ENCODE measurements at places on chromosomes 11 and 22. TPM values are rescaled to one million over a fixed set of nuclear protein-coding genes. Genes with fewer than 3 reads are reported as not detected.

GRCh38 chr11:109112261-109112660, 309.7 kb upstream of the C11orf87 start:
- no peak overlapping the region for H3K27ac ChIP-seq
- peaks cover 12% of the 10 kb centered on the region for H3K4me1 ChIP-seq
- no peaks in the 10 kb centered on the region for H3K36me3 ChIP-seq
- peaks cover 21% of the 10 kb centered on the region for H3K27me3 ChIP-seq

DNA sequence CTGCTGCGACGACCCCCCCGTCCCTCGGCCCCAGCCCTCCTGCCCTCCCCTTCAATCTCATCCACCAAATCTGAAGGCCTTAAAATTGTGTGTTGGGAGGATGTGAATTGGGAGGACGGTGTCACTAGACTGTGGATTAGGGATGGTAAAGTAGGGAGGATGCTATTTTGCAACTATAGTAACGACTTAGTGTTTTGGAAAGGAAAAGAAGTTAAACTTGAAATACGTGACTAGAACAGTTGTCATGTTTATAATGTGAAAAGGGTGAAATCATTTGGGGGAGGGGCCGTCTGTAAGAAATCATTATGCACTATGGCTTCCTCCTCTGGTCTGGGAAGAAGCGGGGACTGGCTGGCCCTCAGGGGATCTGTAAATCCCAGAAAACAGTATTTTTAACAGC, 43.4 kb upstream of the NNMT start:
- H3K36me3 ChIP-seq, result no peaks in the 10 kb centered on the region
- no peak overlapping the region for H3K27ac ChIP-seq
- no peak overlapping the region for H3K4me3 ChIP-seq
- no peaks in the 10 kb centered on the region for H3K27me3 ChIP-seq
- no peaks in the 10 kb centered on the region for H3K4me1 ChIP-seq
- DNase-seq, result no peak

DNA sequence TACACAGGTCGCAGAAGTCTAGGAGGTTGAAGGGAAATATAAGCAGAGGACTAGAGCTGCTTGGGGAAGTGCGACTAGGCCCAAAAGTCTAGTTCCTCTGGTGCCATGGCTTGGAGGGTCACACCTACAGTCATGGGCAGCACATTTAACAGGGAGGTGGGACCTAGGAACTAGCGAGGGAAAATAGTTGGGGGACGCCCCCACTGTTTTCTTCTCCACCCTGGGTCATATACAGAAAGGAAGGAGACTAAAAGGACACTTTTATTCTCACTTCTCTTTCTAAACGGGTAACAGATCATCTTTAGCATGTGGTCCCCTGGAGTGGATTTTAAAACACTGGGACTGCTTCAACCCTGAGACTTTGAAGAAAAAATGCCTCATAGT, 16.6 kb downstream of the APIP start:
- peak; percentile 54 for DNase-seq
- peaks cover 42% of the 10 kb centered on the region for H3K36me3 ChIP-seq
- H3K27ac ChIP-seq, result no peak overlapping the region
- peak overlapping the region; percentile 50 for H3K4me3 ChIP-seq

Gene MRGPRF
- 3.2 TPM for total RNA-seq

- peak; percentile 71 for DNase-seq
- no peak overlapping the region for H3K4me3 ChIP-seq
- no peaks in the 10 kb centered on the region for H3K36me3 ChIP-seq
- H3K27me3 ChIP-seq, result no peaks in the 10 kb centered on the region
- no peak overlapping the region for H3K27ac ChIP-seq
Observed at GRCh38 chr11:80109652-80110051, 668.8 kb upstream of the TENM4 start.

Gene YWHAH
- 120 TPM for total RNA-seq

Gene TRAF6
- 8.7 TPM for total RNA-seq

DNA sequence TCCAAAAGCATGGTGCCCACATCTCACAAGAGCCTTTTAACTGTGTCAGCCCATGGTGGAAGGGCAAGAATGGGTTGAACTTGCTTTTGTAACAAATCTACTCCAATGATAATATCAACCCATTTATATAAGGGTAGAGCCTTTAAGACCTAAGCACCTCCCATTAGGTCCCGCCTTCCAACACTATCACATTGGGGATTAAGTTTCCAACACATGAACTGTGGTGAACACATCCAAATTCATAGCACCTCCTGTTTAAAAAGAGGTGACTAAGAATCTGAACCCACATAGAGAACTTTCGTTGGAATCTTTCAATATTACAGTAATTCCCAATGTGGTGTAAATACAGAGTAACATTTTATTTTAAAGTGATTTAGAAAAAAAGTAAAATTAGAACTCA, 9.2 kb upstream of the CNTF start:
- H3K4me1 ChIP-seq, result no peaks in the 10 kb centered on the region
- no peaks in the 10 kb centered on the region for H3K27me3 ChIP-seq
- no peak overlapping the region for H3K4me3 ChIP-seq
- no peak overlapping the region for H3K27ac ChIP-seq
- no peak for DNase-seq
- H3K36me3 ChIP-seq, result peaks cover 84% of the 10 kb centered on the region

GRCh38 chr11:77232242-77232641, 69.2 kb downstream of the GDPD4 start:
- no peak overlapping the region for H3K4me3 ChIP-seq
- no peak overlapping the region for H3K27ac ChIP-seq

GRCh38 chr11:21866781-21867180, 326.1 kb upstream of the ANO5 start:
- no peak overlapping the region for H3K27ac ChIP-seq
- DNase-seq, result no peak
- H3K4me1 ChIP-seq, result peaks cover 11% of the 10 kb centered on the region
- H3K36me3 ChIP-seq, result no peaks in the 10 kb centered on the region

- no peak overlapping the region for H3K27ac ChIP-seq
- H3K36me3 ChIP-seq, result peaks cover 31% of the 10 kb centered on the region
- peak overlapping the region; percentile 96 for H3K4me3 ChIP-seq
- DNase-seq, result no peak
- H3K27me3 ChIP-seq, result no peaks in the 10 kb centered on the region
Observed at GRCh38 chr11:62858201-62858600, 18.8 kb upstream of the WDR74 start.

DNA sequence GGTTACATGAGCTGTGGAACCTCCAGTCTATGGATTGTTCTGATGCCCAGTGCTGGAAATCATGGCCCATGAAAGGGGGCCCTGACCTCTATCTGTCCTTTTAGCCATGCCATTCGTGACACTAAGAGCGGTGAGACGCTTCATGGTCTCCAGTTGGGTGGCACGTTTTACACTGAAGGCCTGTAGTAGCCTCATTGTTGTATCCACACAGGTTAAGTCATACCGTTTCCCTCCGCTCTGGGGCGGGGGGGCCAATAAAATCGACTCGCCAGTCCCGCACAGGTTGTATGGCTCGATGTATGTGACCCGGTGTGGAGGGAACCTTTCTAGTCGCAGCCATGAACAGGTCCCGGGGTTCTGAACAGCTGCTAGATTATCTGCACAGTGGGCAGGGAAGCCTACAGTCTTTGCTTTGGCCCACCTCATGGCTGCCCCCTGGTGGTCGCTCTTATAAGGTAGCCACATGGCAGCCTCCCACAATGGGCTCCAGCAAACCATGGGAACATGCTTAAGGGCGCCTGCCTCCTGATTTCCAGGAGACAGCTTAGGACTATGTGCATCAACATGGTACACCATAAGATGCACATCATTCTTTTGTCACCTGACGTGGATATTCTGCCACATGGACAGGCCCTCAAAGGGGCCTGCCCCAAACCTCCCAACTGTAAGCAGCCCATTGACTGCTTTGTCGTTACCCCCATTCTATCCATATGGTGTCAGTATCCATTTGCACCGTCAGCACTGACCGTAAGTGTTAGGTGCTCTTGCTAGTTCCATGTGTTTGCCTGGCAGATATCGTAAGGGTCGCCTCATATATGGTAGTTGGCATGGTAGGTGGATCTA, 19.7 kb upstream of the APOL3 start:
- no peak overlapping the region for H3K4me3 ChIP-seq
- H3K4me1 ChIP-seq, result peaks cover 13% of the 10 kb centered on the region
- H3K27ac ChIP-seq, result no peak overlapping the region
- H3K36me3 ChIP-seq, result no peaks in the 10 kb centered on the region

DNA sequence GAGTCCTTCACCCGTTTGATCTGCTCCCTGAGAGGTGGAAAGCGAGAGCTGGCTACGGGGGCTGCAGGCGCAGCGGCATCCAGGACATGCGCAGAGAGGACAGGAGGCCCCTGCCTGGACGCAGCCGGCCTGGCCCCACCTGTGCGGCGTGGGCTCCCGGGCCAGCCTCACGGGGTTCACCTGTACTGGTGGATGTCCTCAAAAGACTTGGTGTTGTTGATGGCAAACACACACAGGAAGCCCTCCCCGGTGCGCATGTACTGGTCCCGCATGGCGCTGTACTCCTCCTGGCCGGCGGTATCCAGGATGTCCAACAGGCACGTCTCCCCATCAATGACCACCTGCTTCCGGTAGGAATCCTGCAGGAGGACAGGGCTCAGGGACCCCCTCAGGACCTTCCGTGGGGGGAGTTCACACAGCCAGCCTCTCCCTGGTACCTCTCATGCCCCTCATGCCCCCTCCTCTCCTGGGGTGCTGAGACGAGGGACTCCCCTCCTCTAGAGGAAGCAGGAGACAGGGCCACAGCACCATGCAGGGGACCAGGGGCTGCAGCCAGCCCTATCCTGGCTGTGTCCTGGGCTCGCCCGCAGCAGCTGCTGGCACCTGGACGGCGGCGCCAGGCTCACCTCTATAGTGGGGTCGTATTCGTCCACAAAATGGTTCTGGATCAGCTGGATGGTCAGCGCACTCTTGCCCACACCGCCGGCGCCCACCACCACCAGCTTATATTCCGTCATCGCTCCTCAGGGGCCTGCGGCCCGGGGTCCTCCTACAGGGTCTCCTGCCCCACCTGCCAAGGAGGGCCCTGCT, 1.6 kb downstream of the HRAS start:
- peak; percentile 38 for DNase-seq
- H3K36me3 ChIP-seq, result peaks cover 8% of the 10 kb centered on the region
- H3K4me1 ChIP-seq, result no peaks in the 10 kb centered on the region
- H3K27ac ChIP-seq, result no peak overlapping the region
- H3K27me3 ChIP-seq, result no peaks in the 10 kb centered on the region
- H3K4me3 ChIP-seq, result peak overlapping the region; percentile 86

- peaks cover 4% of the 10 kb centered on the region for H3K4me1 ChIP-seq
- no peaks in the 10 kb centered on the region for H3K36me3 ChIP-seq
- no peak overlapping the region for H3K27ac ChIP-seq
- no peak for DNase-seq
- no peaks in the 10 kb centered on the region for H3K27me3 ChIP-seq
Observed at GRCh38 chr11:64352099-64352994, 6.6 kb upstream of the RPS6KA4 start.

GRCh38 chr11:95066716-95067038, at the start of gene SRSF8:
TSS of gene SRSF8 (plus strand) at chr11:95066919. CDS start at chr11:95067227, 308 bp downstream.
- no peak for DNase-seq
- no peaks in the 10 kb centered on the region for H3K36me3 ChIP-seq
- peak within 1 kb of the TSS; percentile 99 for H3K4me3 ChIP-seq
- H3K4me1 ChIP-seq, result no peaks in the 10 kb centered on the region

GRCh38 chr22:44337678-44338004, 24.9 kb upstream of the SHISAL1 start:
- H3K4me3 ChIP-seq, result no peak overlapping the region
- peaks cover 3% of the 10 kb centered on the region for H3K4me1 ChIP-seq
- H3K27ac ChIP-seq, result no peak overlapping the region
- no peaks in the 10 kb centered on the region for H3K36me3 ChIP-seq
- peak; percentile 80 for DNase-seq

Gene OR5M3
- total RNA-seq, result not detected

- H3K4me3 ChIP-seq, result no peak overlapping the region
- peaks cover 44% of the 10 kb centered on the region for H3K27me3 ChIP-seq
- peak; percentile 75 for DNase-seq
- peak overlapping the region; percentile 46 for H3K27ac ChIP-seq
- no peaks in the 10 kb centered on the region for H3K4me1 ChIP-seq
Observed at GRCh38 chr11:64694821-64695365, 28.1 kb downstream of the NRXN2 start.

GRCh38 chr22:43136255-43136654, 6.9 kb downstream of the MCAT start:
- peak; percentile 82 for DNase-seq
- peaks cover 86% of the 10 kb centered on the region for H3K36me3 ChIP-seq
- H3K4me3 ChIP-seq, result no peak overlapping the region
- H3K27me3 ChIP-seq, result no peaks in the 10 kb centered on the region

Gene ATF4
- total RNA-seq, result 335 TPM

GRCh38 chr22:20661473-20661872, 112.4 kb upstream of the SERPIND1 start:
- no peaks in the 10 kb centered on the region for H3K4me1 ChIP-seq
- no peak for DNase-seq
- H3K27ac ChIP-seq, result no peak overlapping the region
- peaks cover 22% of the 10 kb centered on the region for H3K27me3 ChIP-seq
